ENCODE measurements at places on chromosomes 12 and 14. TPM values are rescaled to one million over a fixed set of nuclear protein-coding genes. Genes with fewer than 3 reads are reported as not detected.

DNA sequence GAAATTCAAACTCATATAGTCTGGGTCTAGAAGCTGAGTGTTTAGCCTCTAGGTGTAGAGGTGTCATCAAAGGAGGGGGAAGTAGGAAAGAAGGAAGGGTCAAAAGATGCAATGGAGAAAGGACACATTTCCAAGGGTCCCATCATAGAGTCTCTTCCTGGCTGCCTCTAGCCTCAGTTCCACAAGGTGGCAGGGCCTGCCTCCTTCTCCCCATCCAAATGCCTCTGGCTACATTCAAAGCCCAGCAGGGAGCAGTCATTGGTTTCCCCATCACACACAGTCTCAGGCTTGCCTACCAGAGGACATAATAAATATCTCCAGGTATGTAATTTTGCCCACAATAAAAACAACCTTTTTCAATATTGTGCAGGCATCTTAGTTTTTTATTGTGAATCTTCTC is 2.1 kb upstream of the CCT2 start:
- no peak overlapping the region for H3K4me3 ChIP-seq
- no peak overlapping the region for H3K27ac ChIP-seq
- H3K27me3 ChIP-seq: no peaks in the 10 kb centered on the region
- H3K4me1 ChIP-seq: peaks cover 30% of the 10 kb centered on the region
- DNase-seq: no peak

- no peak overlapping the region for H3K27ac ChIP-seq
- DNase-seq: no peak
- no peaks in the 10 kb centered on the region for H3K4me1 ChIP-seq
- H3K36me3 ChIP-seq: no peaks in the 10 kb centered on the region
- no peaks in the 10 kb centered on the region for H3K27me3 ChIP-seq
These were observed 165.8 kb upstream of the LRIG3 start for GRCh38 chr12:59086126-59086525.

GRCh38 chr12:117466677-117467362 is 105.4 kb upstream of the NOS1 start:
- no peak overlapping the region for H3K4me3 ChIP-seq
- H3K27me3 ChIP-seq: no peaks in the 10 kb centered on the region
- DNase-seq: no peak
- peaks cover 3% of the 10 kb centered on the region for H3K36me3 ChIP-seq
- no peak overlapping the region for H3K27ac ChIP-seq

- H3K4me1 ChIP-seq: no peaks in the 10 kb centered on the region
- no peaks in the 10 kb centered on the region for H3K36me3 ChIP-seq
- H3K27me3 ChIP-seq: no peaks in the 10 kb centered on the region
- H3K27ac ChIP-seq: no peak overlapping the region
These were observed 25.1 kb downstream of the TEAD4 start for GRCh38 chr12:2984249-2984648.

DNA sequence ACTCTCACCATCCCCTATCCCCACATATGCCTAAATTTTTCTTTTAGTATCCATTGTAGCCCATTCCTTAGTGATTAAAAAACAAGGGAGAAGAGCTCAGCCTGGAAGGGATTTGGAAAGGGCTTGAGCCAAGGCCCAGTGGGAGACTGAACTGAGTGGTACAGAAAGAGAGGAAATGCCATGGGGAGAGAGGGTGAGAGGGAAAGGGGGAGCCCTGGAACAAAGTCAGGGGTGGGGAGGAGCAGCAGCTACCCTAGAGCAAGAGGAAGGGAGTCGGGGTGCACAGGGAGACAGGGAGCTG is 2.6 kb upstream of the ATN1 start:
- no peak for DNase-seq
- peak overlapping the region; percentile 48 for H3K27ac ChIP-seq
- H3K4me1 ChIP-seq: peaks cover 51% of the 10 kb centered on the region
- H3K27me3 ChIP-seq: no peaks in the 10 kb centered on the region
- H3K36me3 ChIP-seq: peaks cover 5% of the 10 kb centered on the region

DNA sequence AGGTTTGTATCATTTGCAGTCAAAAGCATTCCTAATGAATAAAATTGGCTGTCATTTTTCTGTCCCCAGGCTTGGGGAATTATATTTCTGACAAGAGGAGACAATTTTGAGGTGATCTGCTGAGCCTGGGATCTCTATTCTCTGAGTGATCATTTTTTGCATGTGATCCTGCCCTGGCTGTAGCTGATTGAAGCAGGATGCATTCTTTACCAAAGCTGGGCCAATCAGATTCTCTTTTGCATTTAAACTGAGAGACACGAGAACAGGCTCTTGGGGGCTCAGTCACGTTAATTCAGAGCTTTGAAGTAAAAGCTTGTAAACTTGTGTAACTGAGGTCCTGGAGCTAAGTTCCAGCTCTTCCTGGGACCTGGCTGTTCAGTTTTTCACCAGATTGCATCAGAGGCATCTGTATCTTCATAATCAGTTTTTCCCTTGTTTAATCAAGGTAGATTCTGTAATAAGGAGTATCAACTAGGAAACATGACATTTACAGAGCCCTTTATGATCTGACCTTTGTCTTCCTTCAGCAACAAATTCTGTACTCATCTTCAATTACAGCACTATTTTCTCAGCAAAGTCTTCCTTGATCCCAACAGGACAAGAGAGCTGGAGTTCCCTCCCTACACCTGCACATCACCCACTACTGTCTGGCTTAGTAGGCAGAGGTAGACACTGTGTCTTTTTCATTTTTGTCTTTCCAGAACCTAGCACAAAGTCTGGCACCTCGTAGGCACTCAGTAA is 35.0 kb upstream of the MANSC4 start:
- no peak overlapping the region for H3K27ac ChIP-seq
- no peaks in the 10 kb centered on the region for H3K36me3 ChIP-seq
- peaks cover 79% of the 10 kb centered on the region for H3K27me3 ChIP-seq
- DNase-seq: no peak
- peaks cover 12% of the 10 kb centered on the region for H3K4me1 ChIP-seq
- H3K4me3 ChIP-seq: no peak overlapping the region

GRCh38 chr12:131639270-131639940 is 71.5 kb upstream of the SFSWAP start:
- DNase-seq: no peak
- peaks cover 26% of the 10 kb centered on the region for H3K27me3 ChIP-seq
- H3K27ac ChIP-seq: no peak overlapping the region

GRCh38 chr12:76144245-76144549 is 59.7 kb upstream of the NAP1L1 start:
- H3K4me1 ChIP-seq: peaks cover 16% of the 10 kb centered on the region
- peaks cover 6% of the 10 kb centered on the region for H3K27me3 ChIP-seq
- H3K4me3 ChIP-seq: no peak overlapping the region
- DNase-seq: no peak
- no peaks in the 10 kb centered on the region for H3K36me3 ChIP-seq

GRCh38 chr12:119115296-119115905 is 63.3 kb upstream of the HSPB8 start:
- peak; percentile 8 for DNase-seq
- no peaks in the 10 kb centered on the region for H3K4me1 ChIP-seq
- peaks cover 4% of the 10 kb centered on the region for H3K27me3 ChIP-seq
- no peak overlapping the region for H3K27ac ChIP-seq
- H3K36me3 ChIP-seq: peaks cover 2% of the 10 kb centered on the region
- H3K4me3 ChIP-seq: no peak overlapping the region

The CRACR2A gene
- total RNA-seq: 25.5 TPM

The APPL2 gene
- total RNA-seq: 19.7 TPM

- H3K27ac ChIP-seq: no peak overlapping the region
- no peak for DNase-seq
- H3K36me3 ChIP-seq: peaks cover 1% of the 10 kb centered on the region
- H3K4me3 ChIP-seq: peak overlapping the region; percentile 25
- H3K27me3 ChIP-seq: peaks cover 61% of the 10 kb centered on the region
These were observed 18.4 kb upstream of the ANKRD33 start for GRCh38 chr12:51869496-51869865.

- H3K4me3 ChIP-seq: no peak overlapping the region
- H3K36me3 ChIP-seq: no peaks in the 10 kb centered on the region
- H3K27ac ChIP-seq: no peak overlapping the region
- H3K4me1 ChIP-seq: peaks cover 6% of the 10 kb centered on the region
- H3K27me3 ChIP-seq: no peaks in the 10 kb centered on the region
- no peak for DNase-seq
These were observed 193.5 kb upstream of the PLEKHG7 start for GRCh38 chr12:92509156-92509738.

GRCh38 chr14:94517641-94518257 is 8.5 kb upstream of the SERPINA12 start:
- no peaks in the 10 kb centered on the region for H3K27me3 ChIP-seq
- no peaks in the 10 kb centered on the region for H3K4me1 ChIP-seq
- no peak overlapping the region for H3K4me3 ChIP-seq
- DNase-seq: no peak
- no peak overlapping the region for H3K27ac ChIP-seq

DNA sequence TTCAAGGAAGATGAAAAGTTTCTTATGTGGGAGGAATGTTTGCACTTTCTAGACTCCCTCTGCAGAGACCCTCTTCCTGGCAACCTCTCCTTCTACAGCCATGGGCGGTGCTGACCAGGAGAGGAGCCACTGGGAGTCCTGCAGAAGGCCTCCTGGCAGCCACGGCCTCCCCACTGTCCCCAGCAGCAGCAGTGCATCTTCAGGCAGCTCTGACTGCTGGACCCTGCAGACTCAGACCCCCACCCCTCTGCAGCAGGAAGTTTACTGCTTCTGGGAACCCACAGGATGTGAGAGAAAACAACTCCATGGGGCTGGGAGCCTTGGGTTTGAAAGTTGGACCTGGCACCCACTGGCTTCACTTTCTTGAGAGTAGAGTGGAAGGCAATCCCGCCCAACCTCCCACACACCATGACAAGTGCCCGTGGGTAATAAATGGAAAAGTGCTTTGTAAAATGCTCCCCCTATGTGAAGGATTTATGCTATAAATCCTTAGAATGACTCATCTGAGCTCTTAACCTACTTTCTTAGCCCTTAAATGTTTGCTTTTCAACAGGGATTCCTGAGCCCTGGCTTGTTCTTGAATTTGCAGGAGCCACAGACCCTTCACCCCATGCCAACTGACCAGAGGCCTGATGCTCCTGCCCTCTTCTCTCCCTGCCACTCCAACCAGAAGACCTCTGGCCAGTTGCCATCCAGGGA is 37.5 kb upstream of the DDX11 start:
- H3K27me3 ChIP-seq: peaks cover 12% of the 10 kb centered on the region
- no peak overlapping the region for H3K27ac ChIP-seq
- H3K36me3 ChIP-seq: no peaks in the 10 kb centered on the region
- no peak overlapping the region for H3K4me3 ChIP-seq
- no peak for DNase-seq

GRCh38 chr14:35349496-35350365 is 54.8 kb downstream of the NFKBIA start:
- H3K27ac ChIP-seq: no peak overlapping the region
- no peak for DNase-seq
- H3K4me1 ChIP-seq: peaks cover 38% of the 10 kb centered on the region
- H3K4me3 ChIP-seq: no peak overlapping the region
- H3K36me3 ChIP-seq: no peaks in the 10 kb centered on the region
- peaks cover 5% of the 10 kb centered on the region for H3K27me3 ChIP-seq
